ENCODE measurements at places on chromosomes 7 and 10. TPM values are rescaled to one million over a fixed set of nuclear protein-coding genes. Genes with fewer than 3 reads are reported as not detected.

Gene PDZD7
- total RNA-seq: 0.13 TPM

Gene MYH16
- total RNA-seq: 0.53 TPM

Gene ARMH3
- 6.3 TPM for total RNA-seq

Gene H2BK1
- not detected for total RNA-seq

Gene CALML3
- 1.0 TPM for total RNA-seq

Gene CTAGE8
- total RNA-seq: 2.4 TPM

Gene INSYN2A
- total RNA-seq: not detected

Gene SLC26A3
- not detected for total RNA-seq

Gene PNLIPRP3
- total RNA-seq: 53.2 TPM

Gene EPO
- not detected for total RNA-seq
